ENCODE measurements at places on chromosomes 4 and X. TPM values are rescaled to one million over a fixed set of nuclear protein-coding genes. Genes with fewer than 3 reads are reported as not detected.

ITGB1BP2 gene
- 1.6 TPM for polyA plus RNA-seq

NXF3 gene
- polyA plus RNA-seq, result 0.23 TPM

CXorf49 gene
- not detected for polyA plus RNA-seq

CSAG3 gene
- polyA plus RNA-seq, result not detected

TRAPPC2 gene
- 10.7 TPM for polyA plus RNA-seq

FHIP1A gene
- 2.5 TPM for polyA plus RNA-seq
